A549 treated with RU486 at 1 μM for 4 hours (cell line): ENCODE measurements at places on chromosomes 7 and 10. TPM values are rescaled to one million over a fixed set of nuclear protein-coding genes. Genes with fewer than 3 reads are reported as not detected.

The PRF1 gene
- total RNA-seq, result not detected in 5 replicates

The SOSTDC1 gene
- not detected in 5 replicates for total RNA-seq

The IFIT1B gene
- total RNA-seq, result not detected in 5 replicates

The MACC1 gene
- total RNA-seq, result not detected in 5 replicates

The TMEM176B gene
- total RNA-seq, result 0.20 TPM in 1 of 5 replicates, not detected in the others
